Cerebellar nuclear complex (tissue), 1 donor: ENCODE measurements at places on chromosomes 16 and 17.

GRCh38 chr16:56856876-56857447, 8.0 kb upstream of the SLC12A3 start:
- no peak for DNase-seq

GRCh38 chr16:51759999-51760398, 608.9 kb upstream of the SALL1 start:
- no peak for DNase-seq

DNA sequence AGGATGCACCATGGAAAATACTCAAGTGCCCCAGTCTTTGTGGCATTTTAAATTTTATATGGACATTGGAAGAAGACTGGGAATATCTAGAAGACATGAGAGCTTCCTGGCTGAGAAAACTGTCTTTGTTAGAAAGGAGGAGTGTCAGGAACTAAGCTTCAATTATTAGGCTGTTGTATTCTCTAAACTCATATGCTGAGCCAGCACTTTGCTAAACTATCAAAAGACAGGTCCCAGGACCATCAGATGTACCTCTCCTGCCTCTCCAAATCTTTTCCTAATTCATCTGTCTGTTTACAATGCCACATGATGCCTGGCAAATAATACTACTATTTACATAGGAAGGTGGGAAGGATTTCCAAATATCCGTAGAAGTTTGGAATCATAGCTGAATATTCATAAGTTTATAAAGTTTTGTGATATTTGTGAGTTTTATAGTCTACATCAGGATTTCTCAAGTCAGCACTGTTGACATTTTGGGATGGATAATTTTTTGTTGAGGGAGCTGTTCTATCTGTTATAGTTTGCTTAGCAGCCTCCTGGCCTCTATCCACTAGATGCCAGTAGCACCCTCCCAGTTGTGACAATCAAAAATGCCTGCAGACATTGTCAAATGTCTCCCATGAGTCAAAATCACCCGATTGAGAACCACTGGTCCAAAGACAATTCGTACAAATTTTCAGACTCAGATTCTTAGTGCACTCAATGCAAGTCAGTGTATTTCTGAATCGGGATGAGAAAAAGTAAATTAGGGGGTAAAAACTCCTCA, 61.2 kb upstream of the NETO2 start:
- no peak for DNase-seq

- no peak for DNase-seq
Observed at GRCh38 chr16:88325976-88326375, 56.8 kb upstream of the ZNF469 start.

DNA sequence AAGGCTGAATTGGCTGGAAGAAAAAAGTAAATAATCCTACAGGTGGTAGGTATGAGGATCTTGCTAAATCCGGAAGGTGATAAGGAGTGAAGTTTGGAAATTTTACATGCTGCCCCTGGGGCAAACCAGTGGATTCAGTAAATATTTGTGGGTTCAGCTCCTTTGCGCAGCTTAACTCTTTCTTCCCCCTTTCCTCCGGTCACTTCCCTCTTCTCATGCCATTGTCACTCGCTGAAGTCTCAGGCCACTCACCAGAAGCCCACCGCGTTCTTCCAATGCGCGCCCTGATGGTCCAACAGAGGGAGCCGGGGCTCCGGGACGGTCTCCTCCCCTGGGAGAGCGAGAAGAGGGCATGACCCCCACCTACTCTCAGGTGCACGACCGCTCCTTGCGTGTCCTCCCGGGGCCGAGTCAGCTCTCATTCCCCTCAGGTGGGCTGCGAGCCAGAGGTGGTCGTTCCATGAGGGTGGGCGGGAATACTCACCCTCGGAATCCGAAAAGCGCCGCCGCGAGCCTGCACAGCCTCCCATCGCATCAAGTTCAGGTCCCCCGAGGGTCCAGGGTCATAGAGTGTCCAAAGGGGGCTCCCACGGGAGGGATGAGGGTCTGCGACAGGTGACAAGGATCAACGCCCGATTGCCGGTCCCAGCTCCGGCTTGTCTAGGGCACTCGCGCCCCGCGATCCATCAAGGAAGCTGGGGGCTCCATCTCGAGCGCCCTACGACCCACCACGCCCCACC, 474 bp downstream of the CLN3 start:
- DNase-seq = no peak

- DNase-seq = no peak
Observed at GRCh38 chr16:20359997-20360396, 7.5 kb upstream of the UMOD start.

DNA sequence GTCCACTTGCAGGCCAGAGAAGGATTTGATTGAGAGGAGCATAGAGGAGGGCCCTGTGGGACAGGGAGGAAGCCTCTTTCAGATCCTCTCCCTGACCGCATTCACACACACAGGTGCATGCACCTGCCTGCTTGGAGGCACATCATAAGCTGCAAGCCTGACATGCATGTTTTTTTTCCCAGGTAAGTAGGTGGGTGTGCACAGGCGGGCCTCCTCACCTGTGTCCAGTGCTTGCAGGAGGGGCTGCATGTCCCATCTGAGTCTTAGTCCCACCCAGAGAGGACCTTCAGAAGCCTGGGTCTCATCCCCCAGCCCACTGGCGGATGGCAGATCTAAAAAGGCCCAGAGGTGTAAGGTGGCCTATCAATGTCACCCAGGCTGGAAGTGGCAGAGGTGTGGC, 130.8 kb downstream of the TMEM132E start:
- DNase-seq = no peak

GRCh38 chr17:77466596-77467223, 325.9 kb downstream of the SEC14L1 start:
- no peak for DNase-seq

DNA sequence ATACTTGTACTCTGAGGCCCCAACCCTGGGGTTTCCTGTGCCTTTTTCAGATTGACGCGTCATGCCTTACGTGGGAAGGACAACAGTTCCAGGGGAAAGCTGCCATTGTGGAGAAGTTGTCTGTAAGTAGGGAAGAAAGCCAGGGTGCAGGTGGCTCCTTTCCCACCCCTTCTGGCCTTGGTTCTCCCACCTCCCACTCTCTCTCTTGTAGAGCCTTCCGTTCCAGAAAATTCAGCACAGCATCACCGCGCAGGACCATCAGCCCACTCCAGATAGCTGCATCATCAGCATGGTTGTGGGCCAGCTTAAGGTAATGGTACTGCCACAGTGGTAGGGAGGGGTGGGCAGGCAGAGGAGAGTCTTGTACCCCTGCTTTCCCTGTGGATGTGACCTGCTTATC, 4.6 kb upstream of the EDC4 start:
- DNase-seq = no peak

- no peak for DNase-seq
Observed at GRCh38 chr17:15184872-15185624, 80.1 kb downstream of the PMP22 start.

DNA sequence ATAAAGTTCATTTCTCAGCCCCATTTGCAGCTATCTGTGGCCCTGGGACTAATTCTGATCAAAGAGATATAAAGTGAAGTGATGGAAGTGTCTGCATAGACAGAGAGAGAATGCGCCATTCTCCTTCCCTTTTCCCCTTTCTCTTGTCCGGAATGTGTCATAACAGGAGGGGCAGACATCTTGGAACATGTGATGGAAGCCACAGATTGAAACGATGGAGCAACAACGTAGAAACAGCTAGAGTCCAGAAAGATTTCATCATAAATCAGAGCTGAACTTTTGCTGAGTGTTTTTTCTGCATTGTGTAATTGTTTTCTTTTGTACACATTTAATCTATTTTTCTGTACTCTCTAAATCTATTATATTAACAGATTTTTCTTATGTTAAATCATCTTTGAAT, 11.3 kb downstream of the ASGR1 start:
- no peak for DNase-seq

DNA sequence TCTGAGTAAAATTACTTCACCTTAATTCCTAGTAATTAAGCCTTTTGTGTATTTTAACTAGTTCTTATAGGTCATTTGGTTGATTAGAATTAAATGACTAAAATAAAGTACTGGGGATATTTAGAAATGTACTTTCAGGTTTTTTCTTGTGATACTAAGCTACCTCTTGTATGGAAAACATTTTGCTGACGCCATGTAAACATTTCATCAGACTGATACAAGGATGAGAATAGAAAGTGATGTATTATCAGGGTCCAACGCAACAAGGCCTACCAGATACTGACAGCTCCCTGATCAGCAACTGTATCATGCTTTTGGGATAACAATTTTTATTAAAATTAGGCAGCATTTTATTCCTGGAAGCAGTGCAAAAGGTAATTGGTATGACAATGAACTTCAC, 1.7 kb downstream of the SMARCE1 start:
- DNase-seq = no peak

DNA sequence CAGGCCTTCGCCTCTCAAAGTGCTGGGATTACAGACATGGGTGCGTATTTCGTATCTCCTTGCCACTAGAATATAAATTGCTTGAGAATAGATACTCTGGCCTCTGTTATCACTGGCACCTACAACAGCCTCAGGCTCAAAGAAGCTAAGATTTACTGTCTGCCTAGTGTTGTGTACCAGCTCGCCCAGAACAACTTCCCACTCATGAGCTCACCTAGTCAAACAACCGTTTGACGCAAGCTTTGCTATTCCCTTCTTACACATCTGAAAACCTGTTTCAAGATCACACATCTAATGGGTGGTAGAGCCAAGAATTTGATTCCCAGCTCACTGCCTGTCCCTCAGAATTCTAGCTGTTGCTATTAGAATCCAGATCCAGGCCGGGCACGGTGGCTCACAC, 24.4 kb downstream of the MIS12 start:
- no peak for DNase-seq

DNA sequence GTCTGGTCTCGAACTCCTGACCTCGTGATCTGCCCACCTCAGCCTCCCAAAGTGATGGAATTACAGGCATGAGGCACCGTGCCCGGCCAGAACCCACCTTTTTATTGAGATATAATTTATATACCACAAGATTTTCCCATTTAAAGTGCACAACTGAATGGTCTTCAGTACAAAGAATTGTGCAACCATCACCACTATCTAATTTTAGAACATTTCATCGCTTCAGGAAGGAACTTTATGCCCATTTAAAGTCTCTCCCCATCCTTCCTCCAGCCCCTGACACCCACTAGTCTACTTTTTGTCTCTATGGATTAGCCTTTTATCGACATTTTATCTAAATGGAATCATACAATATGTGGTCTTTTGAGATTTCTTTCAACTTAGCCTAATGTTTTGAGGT, 25.4 kb upstream of the HELZ start:
- DNase-seq = no peak

GRCh38 chr16:46885960-46886763, 2.0 kb downstream of the GPT2 start:
- DNase-seq = no peak

DNA sequence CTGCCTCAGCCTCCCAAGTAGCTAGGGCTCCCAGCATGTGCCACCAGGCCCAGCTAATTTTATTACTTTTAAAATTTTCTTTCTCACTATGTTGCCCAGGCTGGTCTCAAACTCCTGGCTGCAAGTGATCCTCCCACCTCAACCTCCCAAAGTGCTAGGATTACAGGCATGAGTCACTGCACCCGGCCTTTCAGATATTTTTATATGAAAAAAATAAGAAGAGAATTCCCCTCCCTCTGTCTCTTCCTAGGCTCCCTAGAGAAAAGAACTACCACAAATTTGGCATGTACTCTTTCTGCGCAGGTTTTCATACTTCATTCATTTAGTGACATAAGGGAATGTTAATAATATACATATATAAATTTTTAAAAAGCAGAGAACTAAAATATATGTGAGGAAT, 21.7 kb upstream of the SMURF2 start:
- no peak for DNase-seq

- DNase-seq = no peak
Observed at GRCh38 chr16:19179546-19180490, 11.8 kb downstream of the SYT17 start.

GRCh38 chr17:73261952-73262675, 434 bp upstream of the CPSF4L start:
- DNase-seq = no peak

DNA sequence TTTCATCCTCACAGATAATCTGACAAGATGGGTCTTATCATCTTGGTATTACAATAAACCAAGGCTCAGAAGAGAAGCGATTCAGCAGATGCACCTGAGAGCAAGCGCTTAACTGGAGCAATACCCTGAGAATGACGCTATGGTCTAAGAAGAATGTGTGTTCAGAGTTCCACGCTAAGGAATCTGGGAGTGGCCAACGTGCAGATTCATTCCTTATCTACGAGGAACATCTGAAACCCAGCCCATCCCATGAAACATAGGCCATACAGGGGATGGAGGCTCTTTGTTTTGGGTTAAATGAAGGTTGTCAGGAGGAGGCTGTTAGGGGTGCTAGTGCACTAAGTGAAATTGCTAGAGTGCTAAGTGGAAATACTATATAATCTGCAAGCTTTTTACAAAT, 28.5 kb upstream of the KDM8 start:
- no peak for DNase-seq

- DNase-seq = no peak
Observed at GRCh38 chr16:84045818-84046470, 3.3 kb upstream of the SLC38A8 start.

DNA sequence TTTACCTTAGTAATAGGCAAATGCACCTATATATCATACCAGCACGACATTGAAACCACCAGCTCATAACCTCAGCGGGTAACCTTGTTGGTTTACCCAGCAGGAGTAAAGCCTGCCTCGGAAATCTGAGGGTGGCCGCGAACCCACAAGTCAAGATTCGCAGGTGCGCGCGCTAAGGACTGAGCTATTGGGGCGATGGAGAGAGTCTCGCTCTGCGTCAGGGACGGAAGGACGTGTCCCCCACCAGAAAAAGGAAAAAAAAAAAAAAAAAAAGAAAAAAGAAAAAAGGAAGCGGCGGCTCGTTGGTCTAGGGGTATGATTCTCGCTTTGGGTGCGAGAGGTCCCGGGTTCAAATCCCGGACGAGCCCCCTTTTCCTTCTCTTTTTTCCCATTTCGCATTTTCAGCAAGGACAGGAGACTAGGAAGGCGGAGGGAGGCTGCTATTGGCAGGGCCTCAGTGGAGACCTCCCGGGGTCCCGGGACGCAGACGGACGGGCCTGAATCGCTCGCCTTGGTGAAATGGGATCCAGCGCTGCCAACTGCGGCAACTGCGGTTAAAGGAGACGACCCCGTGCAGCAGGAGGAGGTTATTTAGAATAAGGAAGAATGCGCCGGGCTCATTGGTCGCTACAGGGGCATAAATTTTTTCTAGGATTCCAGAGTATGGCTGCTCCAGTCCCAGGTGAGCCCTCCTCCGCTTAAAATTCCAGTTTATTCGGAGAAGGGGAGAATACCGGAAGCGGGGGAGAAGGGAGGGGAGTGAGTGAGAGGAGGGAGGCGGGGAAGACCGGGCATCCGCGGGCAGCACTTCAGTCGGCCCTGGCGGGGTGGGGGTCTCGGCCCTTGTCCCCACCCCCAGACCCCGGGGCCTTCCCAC, at the start of gene OR1F1:
TSS of gene OR1F1 (plus strand) at position 407 of the 877 bp plus-strand sequence.
- no peak for DNase-seq

- no peak for DNase-seq
Observed at GRCh38 chr17:66525338-66525737, 222.9 kb downstream of the PRKCA start.

GRCh38 chr16:81410643-81411293, 33.8 kb upstream of the CMIP start:
- no peak for DNase-seq

- DNase-seq = no peak
Observed at GRCh38 chr17:49439673-49440571, 25.2 kb upstream of the PHB1 start.

GRCh38 chr17:83175119-83175821, 95.9 kb downstream of the METRNL start:
- DNase-seq = no peak

GRCh38 chr17:76789235-76789788, 51.4 kb downstream of the MFSD11 start:
- DNase-seq = no peak
